ENCODE measurements at places on chromosomes 6 and 20. TPM values are rescaled to one million over a fixed set of nuclear protein-coding genes. Genes with fewer than 3 reads are reported as not detected.

KIAA0408 gene
- polyA plus RNA-seq, result 2.9 TPM

LY6G5C gene
- polyA plus RNA-seq, result 2.8 TPM

TFAP2A gene
- polyA plus RNA-seq, result 0.73 TPM

BICRAL gene
- 2.8 TPM for polyA plus RNA-seq

Measured in lung (tissue), 17 donors.